ENCODE measurements at places on chromosomes 13 and 19.

DNA sequence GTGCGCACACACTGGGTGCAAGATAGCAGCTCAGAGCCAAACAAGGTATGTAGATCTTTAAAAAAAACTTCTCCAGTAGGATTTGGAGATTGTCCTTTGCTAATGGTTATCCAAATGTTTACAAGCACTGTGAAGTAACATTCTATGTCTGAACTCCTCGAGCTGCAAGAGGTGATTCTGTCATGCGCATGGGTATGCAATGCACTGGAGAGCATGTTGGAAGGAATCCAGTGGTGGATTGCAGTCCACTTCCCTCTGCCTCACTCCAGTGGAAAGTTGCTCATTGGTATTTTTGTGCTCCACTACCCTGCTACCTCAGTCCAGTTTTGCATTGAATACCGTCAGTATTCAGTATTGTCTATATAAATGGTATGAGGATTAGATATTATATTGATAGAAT, 132.1 kb downstream of the ATP8A2 start:
- no peak for DNase-seq

DNA sequence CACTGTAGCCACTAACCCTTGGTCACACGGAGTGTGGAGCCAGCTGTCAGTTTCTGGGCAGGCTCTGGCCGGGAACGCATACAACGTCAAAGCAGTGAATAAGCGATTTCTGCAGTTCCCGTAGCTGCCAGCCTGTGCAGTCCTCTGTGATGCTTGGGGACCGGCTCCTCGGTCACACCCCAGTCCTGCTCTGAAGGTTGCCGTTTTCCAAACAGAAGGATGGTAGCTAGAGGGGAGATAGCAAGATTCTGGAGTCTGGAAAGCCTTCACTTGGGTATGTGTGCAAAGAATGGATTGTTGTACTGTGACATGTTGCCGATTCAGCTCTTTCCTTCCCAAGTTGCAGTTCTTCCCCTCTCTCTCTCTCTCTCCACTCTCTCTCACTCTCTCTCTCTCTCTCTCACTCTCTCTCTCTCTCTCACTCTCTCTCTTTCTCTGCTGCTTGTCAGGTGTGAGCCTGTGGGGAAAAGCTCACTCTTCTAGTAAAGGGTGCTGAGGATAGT, 38.7 kb upstream of the C1QTNF9 start:
- DNase-seq: no peak

DNA sequence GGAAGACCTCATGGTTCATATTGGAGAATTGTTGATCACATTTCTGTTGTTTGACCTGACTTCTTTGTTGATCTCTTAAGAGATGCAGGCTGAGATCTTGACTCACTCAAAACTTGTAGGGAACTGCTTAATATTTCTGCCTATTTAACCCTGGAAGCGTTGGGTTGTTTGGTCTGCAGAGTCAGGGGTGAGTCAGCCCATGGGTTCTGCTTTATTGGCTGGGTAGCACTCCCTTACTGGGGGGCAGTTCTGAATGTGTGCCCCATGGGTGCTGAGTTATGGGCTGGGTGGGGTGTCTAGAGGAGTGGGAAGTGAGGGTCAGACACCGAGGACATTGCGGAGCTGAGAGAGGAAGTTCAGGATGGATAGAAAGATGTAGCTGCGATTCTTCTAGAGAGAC, 87.9 kb downstream of the LRCH1 start:
- DNase-seq: no peak

DNA sequence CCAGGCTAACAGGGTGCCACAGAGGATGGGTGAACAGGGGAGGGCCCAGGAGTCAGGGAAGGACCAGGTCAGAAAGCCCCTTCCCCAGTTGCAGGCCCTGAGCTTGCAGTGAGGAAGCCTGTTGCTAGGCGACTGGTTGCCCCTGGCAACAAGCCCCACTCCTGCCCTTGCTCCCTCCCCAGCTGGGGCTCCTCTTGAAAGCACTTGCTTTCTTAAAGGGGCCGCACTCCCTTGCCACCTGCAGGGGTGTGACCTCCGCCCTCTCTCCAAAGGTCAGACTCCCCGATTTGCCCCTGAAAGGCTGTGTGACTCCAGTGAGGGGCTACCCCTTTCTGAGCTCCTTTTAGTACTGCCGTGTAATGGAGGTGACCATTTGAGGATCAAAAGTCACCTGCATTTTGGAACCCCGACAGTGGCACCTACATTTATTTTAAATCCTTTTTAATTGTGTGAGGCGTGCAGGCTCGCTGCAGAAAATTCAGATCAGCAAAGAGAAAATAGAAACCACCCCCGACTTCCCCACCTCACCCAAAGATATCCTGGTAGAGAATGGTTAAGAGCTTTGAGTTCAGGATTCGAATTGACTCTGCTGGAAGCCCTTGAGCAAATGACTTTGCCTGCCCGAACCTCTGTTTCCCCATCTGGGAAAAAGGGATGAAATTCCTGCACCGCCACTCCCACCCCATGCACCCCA, 4.8 kb downstream of the FCHO1 start:
- peak; percentile 89 for DNase-seq

All from NCI-H1417 (cell line).